ENCODE measurements at places on chromosomes 11 and 22. TPM values are rescaled to one million over a fixed set of nuclear protein-coding genes. Genes with fewer than 3 reads are reported as not detected.

APOBEC3C gene
- total RNA-seq = 12.7 TPM

ILK gene
- 204 TPM for total RNA-seq

MRPL48 gene
- total RNA-seq = 42.0 TPM

TTC36 gene
- 1.2 TPM for total RNA-seq

OR52I1 gene
- not detected for total RNA-seq

CYB5R3 gene
- total RNA-seq = 102 TPM

OR2D2 gene
- 0.49 TPM for total RNA-seq

CSNK2A3 gene
- 2.6 TPM for total RNA-seq

TSSK2 gene
- total RNA-seq = not detected

RAB38 gene
- 0.15 TPM for total RNA-seq

STK33 gene
- total RNA-seq = 3.9 TPM

DKK3 gene
- 116 TPM for total RNA-seq

B3GAT1 gene
- 0.10 TPM for total RNA-seq

DTX4 gene
- 0.21 TPM for total RNA-seq

MS4A12 gene
- not detected for total RNA-seq

SERPIND1 gene
- 0.18 TPM for total RNA-seq

C1QTNF5 gene
- not detected for total RNA-seq

FOSL1 gene
- total RNA-seq = 186 TPM

BARX2 gene
- 3.9 TPM for total RNA-seq

MEN1 gene
- total RNA-seq = 54.5 TPM

TMEM126A gene
- total RNA-seq = 50.9 TPM

CLDN5 gene
- total RNA-seq = 0.18 TPM

GLB1L2 gene
- 10.4 TPM for total RNA-seq

EHF gene
- total RNA-seq = 0.51 TPM

OR51I1 gene
- total RNA-seq = not detected

MPZL3 gene
- total RNA-seq = 1.0 TPM

TAGLN gene
- total RNA-seq = 6.4 TPM

DMC1 gene
- 3.2 TPM for total RNA-seq

CNTN5 gene
- not detected for total RNA-seq

PRR33 gene
- not detected for total RNA-seq

TEX54 gene
- total RNA-seq = not detected

FXYD2 gene
- total RNA-seq = 0.39 TPM

CD3G gene
- total RNA-seq = 0.15 TPM

ESRRA gene
- total RNA-seq = 81.6 TPM

PHOX2A gene
- total RNA-seq = not detected

CCDC15 gene
- total RNA-seq = 2.8 TPM

BRSK2 gene
- total RNA-seq = 32.2 TPM

PTPN5 gene
- total RNA-seq = not detected

TSPAN18 gene
- 21.3 TPM for total RNA-seq

RGL4 gene
- not detected for total RNA-seq

CD3E gene
- total RNA-seq = 0.51 TPM

EFCAB6 gene
- 0.21 TPM for total RNA-seq

C22orf42 gene
- not detected for total RNA-seq

OR8G5 gene
- total RNA-seq = not detected

MS4A4A gene
- not detected for total RNA-seq

MUC6 gene
- 0.49 TPM for total RNA-seq

KRTAP5-10 gene
- total RNA-seq = not detected

KCNJ1 gene
- total RNA-seq = not detected

RBMXL2 gene
- 0.10 TPM for total RNA-seq

CCDC88B gene
- total RNA-seq = 17.1 TPM

PIM3 gene
- 58.2 TPM for total RNA-seq

OR5M11 gene
- not detected for total RNA-seq

BIK gene
- total RNA-seq = 0.18 TPM

SPON1 gene
- 0.10 TPM for total RNA-seq

DDIAS gene
- total RNA-seq = 22.9 TPM
